ENCODE measurements at places on chromosomes 5 and 9.

DNA sequence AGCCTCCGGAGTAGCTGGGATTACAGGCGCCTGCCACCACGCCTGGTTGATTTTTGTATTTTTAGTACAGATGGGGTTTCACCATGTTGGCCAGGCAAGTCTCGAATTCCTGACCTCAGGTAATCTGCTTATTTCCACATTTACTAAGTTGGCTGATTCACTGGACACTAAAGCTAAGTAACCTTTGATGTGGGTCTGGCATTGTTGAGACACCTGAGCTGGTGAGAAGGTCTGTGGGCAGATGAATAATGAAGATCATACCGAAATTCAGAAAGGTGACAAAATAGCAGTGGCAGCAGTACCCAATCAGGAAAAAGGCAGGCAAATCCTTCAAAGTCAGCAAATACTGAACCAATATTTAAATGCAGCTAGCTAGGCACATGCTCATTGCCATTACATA is 210.6 kb upstream of the ZNF608 start:
- no peak for DNase-seq

GRCh38 chr5:6649186-6649585 is 15.9 kb downstream of the SRD5A1 start:
- DNase-seq, result no peak

DNA sequence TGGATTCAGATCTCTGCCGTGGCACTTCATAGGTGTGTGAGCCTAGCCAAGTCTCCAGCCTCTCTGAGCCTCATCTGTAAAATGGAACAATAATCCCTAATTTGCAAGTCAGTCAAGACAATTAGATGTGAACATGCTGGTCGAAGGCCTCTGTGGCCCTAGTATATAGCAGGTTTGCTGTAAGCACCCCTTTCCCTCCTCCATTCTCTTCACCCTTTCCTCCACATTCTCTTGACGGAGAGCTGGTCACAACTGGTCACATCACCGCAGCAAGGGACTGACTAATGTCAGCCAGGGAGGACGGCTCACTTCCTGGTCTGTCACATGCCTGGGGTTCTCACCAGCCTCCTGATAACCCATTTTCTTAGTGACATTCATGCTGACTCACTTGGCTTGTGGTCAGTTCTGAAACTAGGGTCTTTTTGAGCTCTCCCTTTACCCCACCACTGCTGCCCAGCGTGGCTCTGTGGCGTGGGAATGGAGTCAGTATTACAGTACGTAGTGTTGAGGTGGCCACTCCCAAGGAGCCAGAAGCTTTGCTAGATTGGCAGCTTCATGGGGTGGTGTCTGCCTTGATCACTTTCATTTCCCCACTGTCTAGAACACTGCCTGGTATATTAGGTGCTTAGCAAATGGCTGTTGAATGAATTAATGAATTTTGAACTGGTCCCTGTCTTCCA is 47.8 kb downstream of the ERGIC1 start:
- no peak for DNase-seq

- peak; percentile 16 for DNase-seq
Measured at GRCh38 chr5:180154821-180155364, 54.1 kb downstream of the RASGEF1C start.

DNA sequence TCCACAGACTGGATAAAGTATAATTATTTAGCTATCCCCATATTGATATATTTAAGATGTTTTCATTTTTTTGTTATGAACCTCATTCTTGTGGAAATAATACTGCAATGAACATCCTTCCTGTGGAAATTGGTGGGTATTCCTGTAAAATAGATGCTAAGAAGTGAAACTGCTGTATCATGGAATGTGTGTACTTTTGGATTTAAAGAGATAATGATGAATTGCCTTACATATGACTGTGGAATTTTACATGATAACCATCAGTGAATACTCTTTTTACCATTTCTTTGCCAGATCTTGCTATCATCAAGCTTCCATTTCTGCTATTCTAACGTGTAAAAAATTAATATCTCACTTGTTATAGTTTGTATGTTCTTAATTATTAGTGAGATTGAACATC is 847.9 kb downstream of the EFNA5 start:
- no peak for DNase-seq

- DNase-seq, result peak; percentile 43
Measured at GRCh38 chr5:60843386-60843935, 608 bp downstream of the ELOVL7 start.

DNA sequence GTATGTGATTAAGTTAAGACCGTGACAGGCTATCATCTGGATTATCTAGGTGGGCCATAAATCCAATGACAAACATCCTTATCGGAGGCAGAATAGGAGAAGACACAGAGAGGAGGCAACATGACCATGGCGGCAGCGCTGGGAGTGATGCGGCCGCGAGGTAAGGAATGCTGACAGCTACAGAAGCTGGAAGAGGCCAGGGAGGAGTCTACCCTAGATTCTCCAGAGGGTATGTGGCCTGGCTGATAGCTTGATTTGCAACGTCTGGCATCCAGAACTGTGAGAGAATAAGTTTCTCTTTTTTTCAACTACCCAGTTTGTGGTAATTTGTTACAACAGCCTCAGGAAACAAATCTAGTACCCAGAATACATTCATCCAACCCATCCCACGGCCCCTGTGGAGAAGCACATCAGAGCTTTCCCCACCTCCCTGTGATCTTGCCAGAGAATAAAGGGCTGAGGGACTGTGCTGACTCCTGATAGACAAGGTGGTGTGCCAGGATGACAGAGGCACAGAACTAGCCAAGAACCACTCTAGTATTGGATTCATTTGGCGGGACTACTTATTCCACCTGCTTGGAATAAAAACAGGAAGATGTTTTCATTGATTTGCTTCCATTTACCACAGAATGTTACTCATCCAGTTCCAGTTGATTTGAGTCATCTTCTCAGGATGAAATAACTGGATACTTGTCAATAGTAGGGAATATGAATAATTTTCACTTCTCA is 187.4 kb downstream of the MAN2A1 start:
- DNase-seq, result no peak

DNA sequence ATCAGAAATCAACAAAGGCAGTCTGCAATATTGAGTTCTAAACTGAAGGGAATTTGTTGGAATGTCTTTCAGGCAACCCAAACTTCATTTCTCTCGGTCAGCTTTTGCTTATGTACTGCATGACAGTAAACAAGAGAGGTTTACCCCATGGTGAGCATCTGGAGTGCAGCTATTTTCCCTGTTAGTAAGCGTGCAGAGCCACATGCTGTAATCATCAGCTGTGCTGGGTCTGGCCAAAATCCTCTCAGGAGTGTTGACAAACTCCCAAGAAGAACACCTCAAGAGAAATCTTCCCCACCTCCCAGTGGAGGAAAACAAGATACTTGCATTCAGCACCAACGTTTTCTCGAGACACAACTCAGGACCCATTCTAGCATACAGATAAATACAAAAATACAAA is 83.6 kb upstream of the ADAMTSL1 start:
- no peak for DNase-seq

GRCh38 chr5:133751846-133752245 is 139.5 kb upstream of the FSTL4 start:
- DNase-seq, result no peak

GRCh38 chr9:4145482-4145881 is 154.4 kb downstream of the GLIS3 start:
- DNase-seq, result no peak

DNA sequence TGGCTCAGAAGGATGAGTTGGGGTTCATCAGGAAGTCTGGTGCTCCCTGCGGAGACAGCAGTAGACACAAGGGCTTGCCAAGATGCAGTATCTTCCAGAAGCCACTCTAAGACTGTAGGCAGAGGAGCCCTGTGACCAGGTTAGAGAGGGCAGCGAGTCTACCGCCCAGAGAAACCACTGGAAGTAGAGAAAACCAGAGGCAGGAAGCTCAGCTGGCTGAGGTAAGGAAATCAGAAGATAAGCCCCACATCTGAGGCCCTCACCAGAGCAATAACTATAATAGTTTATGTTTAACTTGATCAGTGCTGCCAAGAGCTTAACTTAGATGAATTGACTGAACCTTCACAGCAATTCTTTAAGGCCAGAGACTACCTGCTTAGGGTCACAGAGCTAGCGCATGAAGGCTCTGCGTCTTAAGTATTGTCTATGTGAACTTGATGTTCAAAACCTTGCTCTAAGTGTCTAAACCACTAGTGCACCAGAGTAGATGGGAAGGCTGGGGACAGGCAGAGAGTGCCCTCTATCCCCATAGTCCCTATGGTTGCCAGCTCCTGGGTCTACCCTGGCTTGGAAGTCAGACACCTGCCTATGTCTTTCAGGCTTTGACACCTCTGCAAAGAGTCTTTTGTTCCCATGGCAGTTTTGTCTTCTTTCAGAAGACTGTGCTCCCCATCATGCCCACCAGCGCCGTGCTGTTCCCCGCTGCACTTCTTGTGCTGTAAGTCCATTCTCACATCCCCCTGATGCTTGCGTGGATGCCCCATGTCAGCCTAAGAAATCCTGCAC is 228.2 kb upstream of the KLF4 start:
- DNase-seq, result no peak

- DNase-seq, result no peak
Measured at GRCh38 chr9:16411311-16411710, 459.2 kb downstream of the BNC2 start.

DNA sequence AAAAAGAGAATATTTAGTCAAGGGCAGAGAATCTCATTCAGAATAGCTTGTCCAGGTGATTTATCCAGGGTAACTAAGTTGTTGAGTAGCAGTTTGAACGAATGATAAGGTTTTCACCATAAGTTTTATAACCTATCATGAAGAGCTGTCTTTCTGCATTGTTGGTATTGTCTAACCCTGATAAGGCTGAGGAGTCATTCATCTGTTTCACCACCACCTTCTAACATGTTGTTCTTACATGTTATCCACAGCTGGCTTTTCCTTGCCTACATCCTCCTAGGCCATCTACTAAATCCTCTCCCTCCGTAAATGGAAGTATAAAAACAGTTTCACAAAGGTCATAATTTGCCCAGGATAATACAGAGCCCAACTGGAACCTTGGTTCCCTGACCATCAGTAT is 24.1 kb downstream of the ZNF462 start:
- no peak for DNase-seq

DNA sequence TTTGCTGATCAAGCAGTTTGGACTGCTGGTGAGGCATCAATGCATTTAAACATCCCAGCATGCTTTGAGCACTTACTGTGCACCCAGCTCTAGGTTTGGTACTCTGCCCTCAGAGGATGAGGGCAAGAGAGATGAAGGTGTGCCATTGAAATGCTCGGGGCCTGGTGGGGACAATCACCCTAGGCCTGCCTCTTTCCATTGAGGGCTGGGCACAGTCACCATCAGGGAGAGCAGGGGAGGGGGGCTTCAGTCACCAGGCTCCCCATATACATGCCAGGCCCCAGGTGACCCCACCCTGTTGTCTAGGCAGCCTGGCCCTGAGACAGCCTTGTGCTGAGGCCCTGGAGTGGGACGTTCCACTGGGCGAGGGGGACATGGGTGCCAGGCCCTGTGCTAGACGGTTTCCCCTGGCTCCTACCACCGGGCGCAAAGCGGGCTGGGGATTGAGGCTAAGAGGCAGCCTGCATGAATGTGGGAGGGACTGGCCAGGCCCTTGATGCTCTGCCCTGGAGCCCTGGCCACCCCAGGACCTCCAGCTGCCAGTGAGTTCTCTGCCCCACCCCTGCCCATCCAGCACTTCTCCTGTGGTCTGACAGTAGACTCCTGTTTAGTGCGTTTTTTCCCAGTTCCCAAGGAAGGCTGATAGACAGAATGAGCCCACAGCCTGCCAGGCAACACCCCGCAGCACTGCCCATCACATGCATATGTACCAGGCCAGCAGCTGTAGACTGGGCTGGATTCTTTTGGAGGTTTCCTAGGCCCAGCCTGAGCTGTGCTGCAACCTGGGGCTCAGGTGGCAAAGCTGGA is 18.9 kb downstream of the TCF7 start:
- DNase-seq, result no peak

DNA sequence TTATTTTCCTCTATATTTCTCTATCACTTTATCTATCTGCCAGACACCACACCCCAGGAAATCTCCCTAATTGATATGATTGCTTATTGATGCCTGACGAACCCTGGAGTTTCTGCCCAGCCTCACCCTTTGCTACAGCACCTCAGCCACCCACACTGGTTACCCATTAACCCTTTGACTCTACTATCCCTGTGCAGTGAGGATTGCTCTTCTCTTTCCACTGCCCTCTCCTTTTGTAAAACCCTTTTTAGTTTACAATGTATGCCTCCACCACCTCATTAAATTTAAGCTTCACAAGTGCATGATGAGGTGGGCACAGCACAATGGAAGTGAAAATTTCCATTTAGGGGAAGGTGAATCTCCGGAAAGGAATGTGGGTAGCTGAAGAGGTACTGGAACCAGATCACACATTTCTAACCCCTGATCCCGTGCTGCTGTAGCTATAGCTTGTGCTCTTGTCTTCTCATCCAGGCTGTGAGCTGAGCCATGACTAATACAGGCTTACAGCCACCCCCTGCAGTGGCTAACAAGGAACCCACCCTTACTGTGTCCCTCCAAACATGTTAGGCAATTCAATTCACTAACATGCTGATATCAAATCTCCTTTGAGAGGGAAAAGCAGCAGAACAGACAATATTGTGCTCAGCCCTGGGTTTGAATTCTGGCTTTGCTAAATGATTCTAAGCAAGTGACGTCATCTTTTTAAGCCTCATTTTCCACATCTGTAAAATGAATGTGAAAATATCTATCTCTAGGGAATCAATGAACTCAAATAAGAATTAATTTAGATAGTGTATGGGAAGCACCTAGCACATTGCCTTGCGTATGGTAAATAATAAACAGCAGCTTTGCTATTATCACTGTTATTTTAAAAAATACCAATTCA is 186.9 kb upstream of the TRIM32 start:
- no peak for DNase-seq

DNA sequence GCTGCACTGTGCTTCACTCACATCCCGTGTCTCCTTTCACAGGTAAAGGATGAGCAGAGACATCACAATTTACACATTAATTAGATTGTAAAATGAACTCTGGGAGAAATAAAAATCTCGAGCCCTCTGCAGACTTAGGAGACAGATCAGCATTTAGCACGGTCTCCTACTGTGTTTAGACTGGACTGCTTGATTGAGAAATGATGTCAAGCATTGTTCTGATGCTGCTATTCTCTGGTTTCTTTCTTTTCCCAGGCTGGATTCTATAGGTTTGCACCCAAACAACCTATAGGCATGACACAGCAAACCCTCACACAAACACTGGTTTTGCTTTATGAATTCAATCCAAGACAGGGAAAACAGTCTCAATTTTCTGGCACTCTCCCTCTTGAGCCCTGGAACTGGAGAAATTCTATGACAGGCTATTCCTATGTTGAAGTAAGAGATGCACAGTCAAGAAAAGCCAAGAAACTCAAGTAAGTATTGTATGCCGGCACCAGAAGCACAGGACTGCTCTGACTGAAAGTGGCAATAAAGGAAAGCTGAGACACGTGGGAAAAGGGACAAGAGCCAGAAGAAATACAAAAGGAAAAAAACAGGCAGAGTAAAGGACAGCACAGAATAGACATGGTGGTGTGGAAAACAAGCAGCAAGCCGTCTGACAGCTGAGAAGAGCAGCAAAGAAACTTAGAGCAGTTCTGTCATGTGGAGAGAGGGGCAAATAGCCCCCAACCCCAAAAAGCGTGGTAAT is 24.8 kb upstream of the ERAP2 start:
- DNase-seq, result no peak

DNA sequence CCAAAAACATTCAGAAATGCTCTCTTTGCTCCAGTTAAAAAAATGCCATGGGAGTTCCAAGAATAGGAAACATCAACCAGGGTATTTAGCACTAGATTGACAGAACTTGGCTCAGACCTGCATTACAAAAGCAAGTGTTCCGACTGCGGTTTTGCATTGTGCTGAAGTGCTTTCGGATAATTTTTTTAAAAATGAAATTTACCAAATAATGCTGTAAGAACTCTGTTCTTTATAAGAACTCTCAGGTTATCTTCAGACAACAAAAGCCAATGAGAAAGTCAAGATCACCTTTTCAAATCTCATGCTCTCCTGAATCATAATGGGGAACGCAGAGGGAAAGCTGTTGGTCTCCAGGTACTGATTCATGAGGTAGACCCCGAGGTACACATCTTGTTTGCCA is 483 bp upstream of the PLPP6 start:
- no peak for DNase-seq
